ENCODE measurements at places on chromosomes 3 and 15. TPM values are rescaled to one million over a fixed set of nuclear protein-coding genes. Genes with fewer than 3 reads are reported as not detected.

DNA sequence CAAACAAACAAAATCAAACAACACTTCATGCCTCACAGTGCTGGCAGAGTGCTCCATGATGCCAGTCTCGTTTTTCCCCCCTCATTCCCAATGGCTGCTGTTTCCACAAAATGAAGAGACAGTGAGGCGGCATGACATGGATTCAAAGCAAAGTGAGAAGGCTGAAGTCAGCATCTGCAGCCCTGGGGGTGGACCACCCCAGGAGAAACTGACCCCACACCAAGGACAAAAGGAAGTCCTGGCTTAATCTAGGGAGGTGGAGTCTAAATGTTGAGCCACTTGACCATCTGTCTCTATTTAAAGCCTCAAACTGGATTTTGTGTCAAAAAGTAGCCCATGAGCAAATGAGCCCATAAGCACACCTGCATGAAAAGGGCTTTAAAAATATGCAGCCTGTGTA is 151.2 kb upstream of the RORA start:
- DNase-seq, result no peak

GRCh38 chr15:74826364-74826819 is at the start of gene CPLX3:
Gene CPLX3 (plus strand): TSS chr15:74826627. CDS start chr15:74826704, 77 bp downstream.
- peak; percentile 50 for DNase-seq

GRCh38 chr15:84891339-84891738 is 6.9 kb downstream of the SLC28A1 start:
- DNase-seq, result no peak

GRCh38 chr3:188303823-188304222 is 149.9 kb downstream of the LPP start:
- DNase-seq, result no peak

- DNase-seq, result no peak
Measured at GRCh38 chr15:97168704-97169475, 791.6 kb upstream of the ARRDC4 start.

GRCh38 chr15:20407553-20407952 is 134.0 kb downstream of the GOLGA6L6 start:
- DNase-seq, result no peak

- no peak for DNase-seq
Measured at GRCh38 chr3:83873550-83873949, 1085.2 kb upstream of the CADM2 start.

- no peak for DNase-seq
Measured at GRCh38 chr15:32886459-32886858, 168.7 kb downstream of the GREM1 start.

The EFCC1 gene
- 1.9 TPM for total RNA-seq

GRCh38 chr3:53189276-53189675 is 28.3 kb downstream of the PRKCD start:
- no peak for DNase-seq

DNA sequence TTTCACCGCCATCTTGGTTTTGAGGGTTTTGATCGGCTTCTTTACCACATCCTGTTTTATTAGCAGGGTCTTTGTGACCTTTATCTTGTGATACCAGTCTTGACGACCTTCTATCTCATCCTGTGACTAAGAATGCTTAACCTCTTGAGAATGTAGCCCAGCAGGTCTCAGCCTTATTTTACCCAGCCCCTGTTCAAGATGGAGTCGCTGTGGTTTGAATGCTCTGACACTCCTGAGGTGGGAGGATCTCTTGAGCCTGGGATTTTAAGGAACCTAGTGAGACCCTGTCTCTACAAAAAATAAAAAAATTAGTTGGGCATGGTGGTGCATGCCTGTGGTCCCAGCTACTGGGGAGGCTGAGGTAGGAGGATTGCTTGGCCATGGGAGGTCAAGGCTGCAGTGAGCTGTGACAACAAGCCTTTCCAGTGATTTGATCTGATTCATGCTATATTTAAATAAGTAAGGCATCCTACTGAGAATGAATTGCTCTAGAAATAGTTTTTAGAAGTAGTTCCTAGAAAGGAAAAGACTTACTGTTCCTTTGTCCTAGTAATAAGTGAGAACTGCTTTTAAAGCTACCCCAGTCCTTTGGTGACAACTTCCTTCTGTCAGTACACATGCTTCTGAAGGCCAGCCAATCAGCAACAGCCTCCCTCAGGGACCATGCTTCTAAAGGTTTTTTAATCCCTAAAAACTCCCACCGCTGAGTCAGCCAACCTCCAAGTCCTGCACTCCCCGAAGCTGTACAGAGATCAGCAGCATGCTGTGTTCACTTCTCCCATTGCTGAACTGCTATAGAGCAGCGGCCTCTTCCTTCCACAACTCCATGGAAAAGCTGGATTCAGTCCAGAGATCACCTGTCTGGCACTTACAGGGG is 9.1 kb upstream of the CEMIP start:
- DNase-seq, result no peak

The HIGD2B gene
- not detected for total RNA-seq

GRCh38 chr3:61926923-61927322 is 365.6 kb downstream of the PTPRG start:
- DNase-seq, result no peak

The HGD gene
- 20.9 TPM for total RNA-seq

The STRA6 gene
- not detected for total RNA-seq

GRCh38 chr3:10292505-10293419 is at the start of gene GHRL:
Gene GHRL (minus strand): TSS chr3:10292947. CDS start chr3:10290180, 2,767 bp downstream.
- no peak for DNase-seq

The NR1I2 gene
- 96.7 TPM for total RNA-seq

GRCh38 chr15:81315452-81316175 is 8.3 kb downstream of the STARD5 start:
- no peak for DNase-seq

GRCh38 chr3:142929109-142929508 is 34.4 kb downstream of the PAQR9 start:
- DNase-seq, result peak; percentile 65

GRCh38 chr3:15820911-15821310 is 23.1 kb upstream of the ANKRD28 start:
- DNase-seq, result no peak

DNA sequence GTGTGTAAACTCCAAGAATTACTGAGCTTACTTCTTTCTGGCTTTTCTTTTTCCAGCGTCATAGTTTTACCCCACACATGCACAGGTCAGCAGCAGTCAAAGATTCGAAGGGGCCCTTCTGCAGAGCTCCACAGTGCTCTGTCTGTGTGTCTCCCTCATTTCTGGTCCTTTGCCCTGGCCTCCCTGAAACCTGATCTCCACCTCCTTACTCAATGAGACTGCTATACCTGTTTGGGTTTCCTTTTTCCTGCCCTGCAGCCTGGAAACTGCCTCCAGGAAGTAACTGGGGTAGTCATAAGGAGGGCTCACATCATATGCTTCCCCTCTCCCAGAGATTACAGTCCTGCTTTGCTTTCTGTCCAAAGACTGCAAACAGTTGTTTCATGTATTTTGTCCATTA is 82.8 kb upstream of the TNIK start:
- no peak for DNase-seq

DNA sequence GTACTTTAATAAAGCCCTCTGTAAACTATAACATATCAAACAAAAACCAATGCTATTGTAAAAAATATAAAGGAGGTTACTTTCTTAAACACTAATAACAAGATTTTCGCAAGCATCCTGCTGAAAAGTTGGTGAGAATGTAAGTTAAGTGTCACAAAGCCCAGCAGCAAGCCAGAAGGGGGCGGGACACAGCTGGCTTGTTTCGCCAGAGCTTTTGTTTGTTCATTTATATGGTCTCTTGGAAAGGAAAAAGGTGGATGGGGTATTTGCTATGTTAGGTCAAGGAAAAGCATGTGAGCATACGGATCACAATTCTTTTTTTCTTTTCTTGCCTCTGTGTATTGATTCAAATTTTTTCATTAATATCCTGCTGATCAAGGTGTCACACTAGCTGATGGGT is 59.9 kb downstream of the HACD2 start:
- DNase-seq, result no peak

GRCh38 chr3:98763076-98763475 is at the start of gene ST3GAL6:
Gene ST3GAL6 (plus strand): TSS chr3:98763340. CDS start chr3:98768441, 5,101 bp downstream.
- DNase-seq, result peak; percentile 17

DNA sequence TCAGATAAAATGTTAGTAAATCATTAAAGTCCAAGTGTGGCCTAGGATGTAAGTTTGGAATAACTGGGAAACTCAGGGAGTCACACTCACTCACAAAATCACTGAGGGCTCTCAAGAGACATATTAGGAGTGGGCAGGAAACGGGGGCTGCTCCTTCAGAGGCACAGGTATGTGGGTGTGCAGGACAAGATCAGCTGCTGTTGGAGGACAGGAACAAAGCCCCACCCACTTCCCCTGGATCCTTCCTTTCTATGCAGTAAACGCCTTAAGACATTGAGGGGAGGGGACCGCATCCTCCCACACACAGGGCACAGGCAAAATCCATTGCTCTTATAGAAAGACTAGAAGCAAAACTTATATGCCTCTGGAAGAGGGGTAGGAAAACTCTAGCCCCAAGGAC is 30.2 kb downstream of the TM2D3 start:
- DNase-seq, result no peak

The MINAR1 gene
- 1.1 TPM for total RNA-seq

GRCh38 chr3:156180077-156180476 is 59.7 kb downstream of the KCNAB1 start:
- no peak for DNase-seq

DNA sequence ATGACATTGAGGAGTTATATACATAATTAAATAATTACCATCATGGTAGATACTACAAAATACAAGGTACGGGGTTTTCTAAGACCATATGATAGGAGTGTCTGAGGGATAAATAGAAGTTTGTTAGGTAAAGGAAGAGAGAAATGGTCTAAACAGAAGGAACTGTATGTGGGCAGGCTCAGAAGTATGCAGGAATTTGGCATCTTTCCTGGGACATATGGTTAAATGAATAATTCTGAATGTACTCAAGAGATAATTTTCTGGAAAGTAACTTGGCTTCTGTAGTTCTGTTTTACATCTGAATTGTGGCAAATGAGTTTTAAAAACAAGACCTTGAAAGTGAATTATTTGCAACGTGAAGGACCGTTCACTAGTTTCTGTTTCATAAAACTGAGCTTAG is 17.5 kb downstream of the LMCD1 start:
- no peak for DNase-seq

- DNase-seq, result no peak
Measured at GRCh38 chr15:65819563-65819960, 27.5 kb upstream of the DENND4A start.

DNA sequence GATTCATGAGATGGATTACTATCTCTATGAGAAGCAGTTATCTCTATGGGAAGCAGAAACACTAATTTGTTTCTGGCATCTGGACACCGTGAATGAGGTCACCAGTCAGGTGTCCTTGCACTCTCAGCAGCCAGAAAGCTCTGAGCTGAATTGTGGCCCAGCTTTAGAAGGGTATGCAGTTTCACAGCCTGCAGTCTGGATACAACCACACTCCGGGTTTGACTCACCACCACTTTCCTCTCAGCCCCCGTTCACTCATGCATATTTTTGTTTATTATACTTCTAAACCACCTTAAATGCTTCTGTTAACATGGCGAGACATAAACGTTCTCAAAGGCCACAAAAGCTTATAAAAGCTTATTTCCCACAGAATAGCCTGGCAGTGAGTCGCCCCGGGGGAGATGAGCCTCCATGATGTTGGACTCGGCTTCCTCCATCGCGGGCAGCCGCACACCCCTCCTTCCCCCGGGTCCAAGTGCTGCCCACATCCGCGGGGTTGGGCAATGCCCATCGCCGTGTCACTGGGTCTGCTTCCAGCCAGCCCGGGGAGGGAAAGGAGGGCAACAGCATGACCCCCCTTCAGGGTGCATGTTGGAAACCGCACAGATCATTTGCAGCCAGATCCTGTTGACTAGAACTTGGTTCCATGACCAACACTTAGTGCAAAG is 16.8 kb upstream of the SLC41A3 start:
- no peak for DNase-seq
